ENCODE measurements at places on chromosomes 11 and 22.

DNA sequence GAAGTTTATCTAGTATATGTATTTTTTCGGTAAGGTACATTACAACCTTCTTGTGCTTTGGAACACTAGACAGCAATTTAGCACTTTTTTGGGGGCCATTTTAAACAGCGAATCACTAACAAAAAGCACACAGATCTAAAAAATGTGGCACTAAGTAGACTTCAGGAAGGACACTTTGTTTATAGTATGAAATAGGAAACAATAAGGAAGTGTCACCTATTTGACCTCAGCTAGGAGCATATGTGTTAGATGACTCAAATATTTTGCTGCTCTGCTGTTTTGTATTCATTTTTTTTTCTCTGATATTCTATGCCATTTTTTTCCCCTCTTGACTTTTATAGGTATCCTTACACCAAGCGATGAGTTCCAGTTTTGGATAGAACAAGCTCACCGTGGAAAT, 5.6 kb downstream of the DYNC2H1 start:
- DNase-seq = no peak

DNA sequence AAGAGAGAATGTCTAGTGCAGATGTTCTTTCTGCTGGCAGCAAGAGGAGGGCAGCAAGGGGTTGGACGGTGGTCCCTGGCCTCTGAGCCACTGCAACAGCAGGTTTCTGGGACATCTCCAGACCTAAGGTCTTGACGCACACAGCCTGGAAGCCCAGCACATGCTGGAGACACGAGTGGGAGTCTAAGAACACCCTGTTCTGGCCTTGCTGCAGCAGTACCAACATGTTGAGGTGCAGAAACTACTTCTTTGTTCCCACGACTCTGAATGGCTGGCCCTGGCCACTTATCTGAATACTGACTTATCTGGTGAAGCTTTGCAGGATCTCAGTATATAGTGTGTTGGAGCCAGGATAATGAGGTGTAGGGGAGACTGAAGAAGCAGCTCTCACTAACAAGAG, 6.8 kb downstream of the MICAL2 start:
- peak; percentile 45 for DNase-seq

DNA sequence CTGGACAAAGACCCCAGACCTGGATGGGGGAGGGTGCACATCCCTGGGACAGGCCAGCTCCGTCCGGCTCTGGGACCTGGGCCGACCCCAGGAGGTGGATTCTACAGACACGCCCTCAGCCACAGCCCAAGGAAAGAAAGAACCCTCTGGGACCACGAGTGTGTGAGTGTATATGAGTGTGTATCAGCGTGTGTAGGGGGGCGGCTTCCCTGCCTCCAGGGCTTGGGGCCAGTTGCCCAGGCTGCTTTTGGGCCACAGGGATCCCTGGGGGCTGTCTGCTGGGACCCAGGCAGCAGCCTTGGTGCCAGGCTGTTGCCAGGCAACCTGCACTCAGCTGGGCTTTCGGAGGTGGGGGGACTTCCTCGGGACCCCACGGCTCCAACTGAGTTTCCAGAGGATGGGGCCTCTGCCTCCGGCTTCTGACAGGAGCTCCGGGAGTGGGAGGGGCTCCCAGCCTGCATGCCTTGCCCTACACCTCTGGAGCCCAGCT, 8.9 kb downstream of the DUSP8 start:
- no peak for DNase-seq

DNA sequence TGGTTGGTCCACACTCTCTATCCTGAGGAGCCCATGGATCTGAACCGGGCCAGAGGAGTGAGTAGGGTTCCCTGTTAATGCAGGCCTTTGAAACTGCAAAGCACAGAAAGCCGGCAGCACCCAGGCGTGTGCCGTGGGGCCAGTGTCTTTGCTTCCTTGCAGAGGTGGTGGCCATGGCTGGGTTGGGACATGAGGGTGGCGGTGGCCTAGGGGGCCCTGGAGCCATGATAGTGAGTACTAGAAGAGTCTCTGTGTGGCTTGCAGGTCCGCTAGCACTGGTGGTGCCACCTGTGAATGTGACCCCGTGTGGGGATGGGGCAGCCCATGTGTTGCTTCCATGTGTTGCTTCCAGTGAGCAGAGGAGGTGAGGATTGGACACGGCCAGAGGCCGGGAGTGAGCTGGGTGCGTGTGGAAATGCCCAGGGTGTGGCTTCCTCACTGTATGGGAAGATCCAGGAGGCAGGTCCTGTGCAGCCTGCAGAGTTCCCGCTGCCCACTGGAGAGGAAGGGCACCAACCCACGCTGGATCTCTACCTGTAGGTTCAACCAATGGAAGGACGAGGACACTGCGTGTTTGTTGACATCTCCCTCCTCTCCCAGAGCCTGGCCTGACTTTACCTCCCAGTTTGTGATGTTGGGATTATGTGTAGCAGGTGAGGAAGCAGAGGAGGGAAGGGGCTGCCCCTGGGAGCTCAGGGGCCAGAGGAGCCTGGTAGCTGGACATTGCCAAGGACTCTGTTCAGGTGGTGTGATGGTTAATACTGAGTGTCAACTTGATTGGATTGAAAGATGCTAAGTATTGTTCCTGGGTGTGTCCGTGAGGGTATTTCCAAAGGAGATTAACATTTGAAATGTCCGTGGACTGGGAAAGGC, 796.6 kb downstream of the TBC1D22A start:
- no peak for DNase-seq

DNA sequence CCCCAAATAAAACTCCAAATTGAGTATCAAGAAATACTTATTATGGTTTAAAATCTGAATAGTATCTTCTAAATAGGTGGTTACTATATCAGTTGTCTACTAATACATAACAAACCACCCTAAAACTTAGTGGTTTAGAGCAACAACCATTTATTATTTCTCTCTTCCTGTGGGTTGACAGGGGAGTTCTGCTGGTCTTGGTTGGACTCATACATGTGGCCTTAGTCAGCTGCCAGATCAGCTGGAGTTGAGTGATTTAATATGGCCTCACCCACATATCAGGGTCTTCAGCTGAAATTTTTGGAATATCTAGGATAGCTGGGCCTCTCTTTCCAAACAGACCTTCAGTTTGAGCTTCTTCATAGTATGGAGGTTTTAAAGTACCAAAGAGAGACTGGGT, 34.5 kb downstream of the C11orf65 start:
- DNase-seq = peak; percentile 15

GRCh38 chr11:27148506-27148905, 107.9 kb downstream of the BBOX1 start:
- no peak for DNase-seq

DNA sequence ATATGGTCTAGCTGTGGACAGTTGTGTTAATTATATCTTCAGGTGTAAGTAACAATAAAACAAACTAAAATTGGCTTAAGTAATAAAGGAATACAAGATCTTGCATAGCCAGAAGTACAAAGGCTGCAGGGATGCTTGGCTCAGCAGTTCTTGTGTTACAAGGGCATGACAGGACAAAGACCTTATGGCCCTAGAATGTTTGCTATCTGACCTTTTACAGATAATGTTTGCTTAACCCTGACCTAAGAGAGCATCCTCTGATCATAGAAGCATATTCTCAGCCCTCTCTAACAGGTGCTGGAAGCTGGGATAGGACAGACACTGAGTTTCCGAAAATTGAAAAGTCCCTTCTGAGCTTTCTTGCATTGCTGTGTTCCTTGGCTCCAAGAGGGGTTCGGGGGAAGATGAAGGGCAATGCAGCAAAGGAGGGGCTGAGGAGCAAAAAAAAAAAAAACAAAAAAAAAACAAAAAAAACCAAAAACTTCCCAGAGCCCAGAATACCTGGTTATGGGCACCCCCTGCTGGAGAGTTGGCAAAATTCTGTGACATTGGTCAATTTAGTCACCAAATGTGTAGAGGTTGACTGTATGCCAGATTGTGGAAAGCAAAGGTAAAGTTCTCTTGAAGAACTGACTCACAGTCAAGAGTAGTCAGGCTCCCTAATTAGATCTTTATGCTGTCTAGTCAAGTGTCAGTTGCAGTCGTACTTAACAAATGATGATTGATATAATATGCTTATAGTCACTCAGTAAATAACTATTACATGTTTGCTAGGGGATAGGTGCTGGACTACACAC, 10.4 kb upstream of the HIKESHI start:
- peak; percentile 70 for DNase-seq

DNA sequence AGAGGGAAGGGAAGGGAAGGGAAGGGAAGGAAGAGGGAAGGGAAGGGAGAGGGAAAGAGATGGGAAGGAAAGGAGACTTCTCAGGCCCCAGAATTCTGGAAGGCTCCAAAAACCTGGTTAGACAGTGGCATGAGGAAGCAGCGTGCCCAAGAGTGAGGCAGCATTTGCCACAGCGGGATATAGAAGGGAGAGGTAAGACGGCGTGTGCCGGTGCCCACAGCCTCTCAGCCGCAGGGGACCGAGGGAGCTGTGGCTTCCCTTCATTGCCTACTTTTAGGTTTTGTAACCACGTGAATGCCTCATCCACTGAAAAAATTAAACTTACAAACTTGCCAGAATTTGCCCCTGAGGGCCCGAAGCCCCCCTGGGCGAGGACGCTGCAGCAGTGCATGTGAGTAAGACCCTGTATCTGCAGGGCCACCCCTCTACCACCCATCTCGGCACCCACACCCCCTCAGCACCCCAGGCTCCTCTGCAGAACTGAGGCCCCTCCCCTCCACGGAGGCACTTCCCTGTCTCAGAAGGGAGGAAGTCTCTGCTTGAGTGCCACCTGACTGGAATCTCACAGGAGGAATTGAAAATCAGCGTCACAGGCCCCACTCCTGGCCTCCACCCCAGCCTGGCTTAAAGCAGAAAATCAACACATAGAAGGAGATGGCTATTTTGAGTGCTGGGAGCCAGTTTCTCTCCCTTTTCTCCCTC, 58.1 kb downstream of the LINC01488 start:
- DNase-seq = no peak

- DNase-seq = no peak
These were observed 11.3 kb downstream of the VPS37C start for GRCh38 chr11:61149624-61150615.

DNA sequence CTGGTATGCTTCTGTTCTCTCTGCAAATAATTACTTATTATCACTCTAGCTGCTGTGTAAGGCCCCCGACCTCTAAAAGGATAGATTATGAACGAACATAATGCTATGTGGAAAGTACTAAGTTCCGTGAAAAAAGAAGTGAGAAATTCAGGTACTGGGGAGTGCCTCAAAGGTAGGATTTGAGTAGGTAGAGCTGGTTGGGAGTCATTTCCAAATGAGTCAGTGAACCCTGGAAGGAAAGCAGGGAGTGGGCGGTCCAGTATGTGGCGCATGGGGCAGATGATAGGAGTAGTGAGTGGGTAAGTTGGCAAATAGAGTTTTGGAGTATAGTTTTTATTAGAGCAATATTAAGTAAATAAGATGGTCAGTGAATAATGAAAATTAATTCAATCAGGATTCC, 2.4 kb downstream of the ZC3H12C start:
- DNase-seq = peak; percentile 68

GRCh38 chr22:22463855-22464540, 44.5 kb downstream of the ZNF280B start:
- peak; percentile 64 for DNase-seq

- DNase-seq = no peak
These were observed 50.8 kb upstream of the INCENP start for GRCh38 chr11:62073061-62073460.

GRCh38 chr11:65558002-65558929, at the start of gene LTBP3:
TSS of gene LTBP3 (minus strand) at chr11:65558359. CDS start at chr11:65557959, 400 bp downstream.
- peak; percentile 71 for DNase-seq

DNA sequence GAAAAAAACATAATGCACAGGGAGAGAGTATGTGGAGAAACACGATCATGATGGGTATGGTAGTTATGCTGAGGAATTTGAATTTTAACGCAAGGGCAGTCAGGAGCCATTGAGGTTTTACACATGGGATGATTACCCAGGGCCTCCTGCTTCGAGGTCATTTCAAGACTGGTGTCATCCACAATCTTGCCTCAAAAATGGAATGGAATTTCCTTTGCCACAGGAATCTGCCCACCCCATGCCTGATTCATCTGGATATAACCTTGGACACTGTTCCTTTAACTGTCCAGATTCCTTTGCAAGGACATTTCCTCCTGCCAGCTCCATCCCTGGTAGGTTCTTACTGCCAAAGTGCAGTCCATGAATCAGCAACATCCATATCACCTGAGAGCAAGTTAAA, 655.9 kb upstream of the TENM4 start:
- peak; percentile 72 for DNase-seq

DNA sequence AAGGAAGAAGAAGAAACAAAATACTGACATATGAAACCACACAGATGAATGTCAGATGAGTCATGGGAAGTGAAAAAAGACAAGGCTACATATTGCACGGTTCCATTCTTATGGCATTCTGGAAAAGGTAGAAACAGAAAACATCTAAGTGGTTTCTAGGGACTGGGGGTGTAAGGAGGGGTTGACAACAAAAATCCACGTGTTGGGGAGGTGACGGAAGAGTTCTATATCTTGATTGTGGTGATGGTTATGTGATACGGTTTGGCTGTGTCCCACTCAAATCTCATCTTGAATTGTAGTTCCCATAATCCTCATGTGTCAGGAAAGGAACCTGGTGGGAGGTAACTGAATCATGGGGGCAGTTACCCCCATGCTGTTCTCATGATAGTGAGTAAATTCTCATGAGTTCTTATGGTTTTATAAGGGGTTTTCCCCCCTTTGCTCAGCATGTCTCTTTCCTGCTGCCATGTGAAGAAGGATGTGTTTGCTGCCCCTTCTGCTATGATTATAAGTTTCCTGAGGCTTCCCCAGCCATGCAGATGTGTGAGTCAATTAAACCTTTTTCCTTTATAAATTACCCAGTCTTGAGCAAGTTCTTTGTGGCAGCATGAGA, 6.4 kb upstream of the ARFGAP3 start:
- peak; percentile 90 for DNase-seq

- no peak for DNase-seq
These were observed 9.0 kb downstream of the TNNT3 start for GRCh38 chr11:1928470-1928890.

GRCh38 chr11:116257092-116257491, 515.7 kb downstream of the BUD13 start:
- no peak for DNase-seq

GRCh38 chr11:3022300-3022967, 30.3 kb upstream of the NAP1L4 start:
- DNase-seq = peak; percentile 90

- DNase-seq = no peak
These were observed 15.6 kb downstream of the GRAMD4 start for GRCh38 chr22:46635756-46636155.

Measured in fibroblast of mammary gland (primary cell).